AG09319 (cell line): ENCODE measurements at places on chromosomes 11 and 22.

- peak; percentile 54 for DNase-seq
These were observed 44.3 kb downstream of the NNMT start for GRCh38 chr11:114340311-114341131.

DNA sequence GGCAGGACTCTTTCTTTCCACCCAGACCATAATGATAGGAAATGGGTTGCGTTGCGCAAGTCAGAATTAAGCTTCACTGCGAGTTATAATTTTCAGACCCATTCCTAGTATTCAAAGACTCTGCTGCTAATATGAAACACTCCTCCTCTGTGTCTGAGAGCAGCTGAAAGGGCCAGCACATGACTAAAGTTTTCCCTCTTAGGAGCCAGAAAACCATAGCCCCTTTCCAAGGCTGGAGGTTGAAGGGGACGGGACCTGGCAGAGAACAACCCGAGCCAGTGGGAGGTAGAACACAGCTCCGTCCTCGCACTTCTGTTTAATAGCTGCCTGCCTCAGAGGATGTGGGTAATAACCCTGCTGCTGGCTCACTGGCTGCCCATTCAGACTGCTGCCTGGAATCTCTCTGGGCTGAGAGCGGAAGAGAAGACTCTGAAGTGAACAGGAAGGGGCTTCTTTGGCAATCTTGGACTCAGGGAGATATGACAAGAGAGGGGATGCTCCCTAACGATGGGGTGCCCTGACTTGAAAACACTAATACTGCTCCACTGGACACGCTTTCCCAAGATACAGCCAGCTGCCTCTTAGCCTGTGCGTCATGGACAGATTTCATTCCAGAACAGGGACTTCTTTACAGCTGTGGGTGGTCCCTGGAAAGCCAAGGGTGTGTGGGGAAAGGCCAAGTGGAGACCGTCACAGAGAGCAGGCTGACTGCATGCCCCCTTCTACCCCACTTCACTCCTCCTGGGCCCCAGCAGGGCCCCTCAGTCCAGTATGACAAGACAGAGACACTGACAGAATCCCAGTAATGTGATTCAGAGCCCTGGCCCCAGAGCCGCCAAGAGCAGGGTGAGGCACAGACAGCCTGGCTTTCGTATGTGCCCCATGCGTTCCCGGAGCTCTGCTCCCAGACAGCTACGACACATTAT, 156.9 kb downstream of the FEZ1 start:
- no peak for DNase-seq

- peak; percentile 34 for DNase-seq
These were observed 245.0 kb upstream of the POU2AF2 start for GRCh38 chr11:111000400-111001080.

GRCh38 chr11:15379483-15379882, 264.8 kb downstream of the INSC start:
- DNase-seq: no peak

- no peak for DNase-seq
These were observed 226.2 kb upstream of the BLID start for GRCh38 chr11:122342089-122342744.

DNA sequence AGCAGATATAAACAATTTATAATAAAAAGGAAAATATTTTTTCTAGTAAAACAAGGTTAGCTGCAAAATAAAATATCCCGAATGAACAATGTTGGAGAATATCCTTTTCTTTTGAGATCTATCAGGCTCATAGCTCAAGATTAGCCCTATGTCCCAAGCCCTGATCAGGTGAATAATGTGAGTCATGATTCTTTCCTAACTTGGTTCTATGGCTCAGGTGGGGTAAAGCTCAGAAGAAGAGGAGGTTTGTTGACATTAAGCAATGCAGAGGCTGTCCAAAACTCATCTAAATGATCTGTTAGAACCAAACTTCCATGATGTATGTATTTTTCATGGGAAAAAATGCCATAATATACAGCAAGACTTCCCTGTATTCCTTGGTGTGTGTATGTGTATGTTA, 86.1 kb downstream of the TRIM44 start:
- DNase-seq: no peak

DNA sequence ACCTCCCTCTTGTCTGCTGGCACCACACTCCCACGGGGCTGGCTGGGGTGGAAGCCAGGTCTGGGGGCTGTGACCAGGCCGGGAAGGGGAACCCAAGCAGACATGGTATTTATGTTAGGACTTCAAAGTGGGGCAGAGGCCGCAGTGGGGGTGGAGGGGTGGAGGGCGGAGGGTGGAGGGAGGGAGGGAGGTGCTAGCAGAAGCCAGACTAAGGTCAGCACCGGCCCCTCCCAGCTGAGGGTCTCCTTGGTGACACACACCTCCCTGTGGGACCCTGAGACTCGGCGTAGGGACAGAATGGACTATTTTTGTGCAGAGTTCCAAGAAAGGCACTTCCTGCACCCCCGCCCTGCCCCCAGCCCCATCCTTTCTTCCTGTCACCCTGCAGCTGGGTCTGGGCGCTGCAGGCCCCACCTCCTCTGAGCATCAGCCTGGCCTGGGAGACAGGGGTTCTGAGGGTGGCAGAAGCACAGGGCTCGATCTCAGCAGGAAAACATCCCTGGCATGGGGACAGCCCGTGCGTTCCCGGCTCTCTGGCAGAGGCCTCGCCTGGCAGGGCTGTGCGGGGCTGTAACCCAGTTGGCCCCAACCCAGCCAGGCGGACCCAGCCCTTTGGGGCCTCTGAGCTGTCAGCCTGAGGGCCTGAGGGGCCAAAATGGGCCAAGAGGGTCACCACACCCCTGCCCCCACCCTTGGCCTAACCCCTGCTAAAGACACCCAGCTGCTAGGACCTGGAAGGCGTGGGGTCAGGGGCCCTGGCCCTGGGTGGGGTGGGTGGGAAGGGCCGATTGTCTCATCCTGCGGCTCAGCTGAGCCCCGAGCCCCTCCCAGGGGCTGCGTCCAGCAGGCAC, 9.6 kb upstream of the CD248 start:
- no peak for DNase-seq

DNA sequence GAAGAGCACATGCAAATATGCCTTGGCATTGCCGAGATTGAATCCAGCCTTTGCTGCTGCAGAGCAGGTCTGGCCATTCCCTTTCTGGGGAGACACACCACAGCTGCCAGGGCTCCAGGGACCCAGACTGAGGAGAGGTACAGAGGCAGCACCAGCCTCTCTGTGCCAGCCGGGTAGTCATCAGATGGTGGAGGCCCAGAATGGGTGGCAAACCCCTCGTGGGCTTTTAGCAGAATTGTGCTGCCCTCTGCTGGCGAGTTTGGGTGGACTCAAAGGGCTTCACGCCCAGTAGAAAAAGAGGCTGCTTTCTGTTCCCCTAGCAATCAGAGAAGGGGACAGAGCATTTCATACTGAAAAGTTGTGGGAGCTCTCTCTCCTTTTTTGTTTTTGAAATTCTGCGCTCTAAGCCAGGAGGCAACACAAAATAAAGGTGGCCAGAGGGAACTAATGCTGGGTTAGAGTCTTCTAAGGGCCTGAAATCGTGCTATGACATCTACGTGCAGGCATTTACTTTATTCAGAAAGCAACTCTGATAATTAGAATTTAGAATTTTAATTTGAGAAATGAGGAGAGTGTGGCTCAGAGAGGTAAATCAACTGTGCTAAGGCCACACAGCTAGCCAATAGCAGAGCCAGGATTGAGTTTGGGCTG, 158.8 kb upstream of the NAV2 start:
- DNase-seq: no peak

- no peak for DNase-seq
These were observed 27.7 kb upstream of the SMCO4 start for GRCh38 chr11:93570759-93571413.

GRCh38 chr22:41798736-41799135, 1.7 kb upstream of the CCDC134 start:
- no peak for DNase-seq

- peak; percentile 75 for DNase-seq
These were observed 576 bp downstream of the TMEM258 start for GRCh38 chr11:61791737-61792309.

DNA sequence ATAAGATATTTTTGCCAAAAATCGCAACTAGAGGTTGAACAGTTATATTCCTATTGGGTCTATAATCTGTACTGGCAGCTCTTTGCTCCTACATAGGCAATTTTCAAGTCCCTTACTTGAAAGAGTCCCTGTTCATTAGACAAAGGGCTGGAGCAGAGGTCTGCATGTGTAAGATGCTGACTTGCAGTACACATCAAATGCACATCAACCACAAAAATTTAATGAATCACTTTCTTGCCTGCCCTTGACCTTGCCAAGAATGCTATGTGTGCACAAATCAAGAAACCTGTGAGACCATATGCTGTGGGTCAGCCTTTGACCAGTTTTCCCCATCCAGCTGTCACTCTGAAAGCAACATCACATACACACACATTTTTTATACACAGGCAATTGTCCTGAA, 661.5 kb downstream of the LRRC4C start:
- DNase-seq: no peak

GRCh38 chr11:112024178-112024772, 933 bp upstream of the DLAT start:
- no peak for DNase-seq

- DNase-seq: no peak
These were observed 67.4 kb downstream of the BRD1 start for GRCh38 chr22:49760280-49760629.

- no peak for DNase-seq
These were observed 52.5 kb upstream of the SLC22A12 start for GRCh38 chr11:64538501-64538951.

DNA sequence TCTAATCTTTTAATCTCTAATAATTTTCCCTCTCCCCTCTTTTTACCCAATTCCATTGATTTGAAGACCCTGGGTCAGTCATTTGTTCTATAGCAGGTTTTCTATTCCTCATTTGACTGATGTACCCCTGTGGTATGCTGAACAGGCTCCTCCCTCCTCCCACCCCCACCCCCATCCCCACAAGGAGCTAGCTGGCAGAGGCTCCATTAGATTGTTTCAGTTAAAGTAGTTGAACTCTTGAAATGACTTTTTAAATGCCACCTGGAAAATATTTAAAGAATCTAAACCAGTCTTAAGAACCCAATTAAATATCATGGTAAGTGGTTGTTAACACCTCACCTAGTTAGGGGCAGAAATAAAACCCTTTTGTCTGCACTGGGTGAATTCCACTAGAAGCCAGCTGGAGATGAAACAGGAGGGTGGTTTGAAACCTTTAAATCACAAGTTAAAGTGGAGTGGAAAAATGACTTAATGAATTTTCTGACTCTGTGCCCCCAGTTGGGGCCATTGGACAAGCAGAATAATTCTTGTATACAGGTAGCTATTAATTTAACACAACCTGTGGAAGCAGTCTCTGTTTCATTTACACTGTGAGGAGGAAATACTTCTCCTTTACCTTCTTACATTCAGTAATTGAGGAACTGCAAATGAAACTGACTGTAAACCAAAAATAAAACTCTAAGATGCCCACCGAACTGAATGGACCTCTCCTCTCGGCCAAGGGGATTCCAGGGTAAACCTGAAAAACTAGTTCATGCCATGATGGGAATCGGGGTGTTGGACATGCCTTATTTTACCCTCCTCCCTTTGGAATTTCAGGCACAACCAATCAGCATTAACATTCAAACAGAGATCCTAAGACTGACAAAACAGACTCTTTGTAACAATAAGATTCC, 30.7 kb downstream of the PRR5L start:
- DNase-seq: no peak

GRCh38 chr22:24156141-24156912, 25.0 kb upstream of the SUSD2 start:
- DNase-seq: no peak

DNA sequence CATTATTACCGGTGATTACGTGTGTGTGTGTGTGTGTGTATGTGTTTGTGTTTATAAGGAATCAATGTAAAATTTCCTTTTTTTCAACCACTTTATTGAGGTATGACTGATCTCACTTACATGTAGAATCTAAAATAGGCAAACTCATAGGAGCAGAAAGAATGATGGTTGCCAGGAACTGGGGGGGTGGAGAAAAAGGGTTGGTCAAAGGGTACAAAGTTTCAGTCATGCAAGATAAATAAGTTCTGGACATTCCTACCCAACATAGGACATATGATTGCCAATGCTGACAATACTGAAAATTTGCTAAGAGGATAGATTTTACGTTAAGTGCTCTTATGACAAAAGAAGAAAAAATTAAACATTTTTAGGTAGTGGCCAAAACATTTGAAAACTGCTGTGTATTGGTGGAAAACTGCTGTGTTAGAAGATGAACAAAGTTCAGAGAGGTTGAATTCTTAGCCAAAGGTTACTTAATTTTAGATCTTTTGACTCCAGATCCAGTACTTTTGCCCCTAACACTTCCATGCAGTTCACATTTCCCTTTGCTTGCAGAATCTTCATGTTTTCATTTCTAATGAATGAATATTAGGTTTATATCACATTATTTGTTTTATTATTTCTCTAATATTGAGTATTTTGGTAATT, 49.5 kb downstream of the NNMT start:
- DNase-seq: no peak

DNA sequence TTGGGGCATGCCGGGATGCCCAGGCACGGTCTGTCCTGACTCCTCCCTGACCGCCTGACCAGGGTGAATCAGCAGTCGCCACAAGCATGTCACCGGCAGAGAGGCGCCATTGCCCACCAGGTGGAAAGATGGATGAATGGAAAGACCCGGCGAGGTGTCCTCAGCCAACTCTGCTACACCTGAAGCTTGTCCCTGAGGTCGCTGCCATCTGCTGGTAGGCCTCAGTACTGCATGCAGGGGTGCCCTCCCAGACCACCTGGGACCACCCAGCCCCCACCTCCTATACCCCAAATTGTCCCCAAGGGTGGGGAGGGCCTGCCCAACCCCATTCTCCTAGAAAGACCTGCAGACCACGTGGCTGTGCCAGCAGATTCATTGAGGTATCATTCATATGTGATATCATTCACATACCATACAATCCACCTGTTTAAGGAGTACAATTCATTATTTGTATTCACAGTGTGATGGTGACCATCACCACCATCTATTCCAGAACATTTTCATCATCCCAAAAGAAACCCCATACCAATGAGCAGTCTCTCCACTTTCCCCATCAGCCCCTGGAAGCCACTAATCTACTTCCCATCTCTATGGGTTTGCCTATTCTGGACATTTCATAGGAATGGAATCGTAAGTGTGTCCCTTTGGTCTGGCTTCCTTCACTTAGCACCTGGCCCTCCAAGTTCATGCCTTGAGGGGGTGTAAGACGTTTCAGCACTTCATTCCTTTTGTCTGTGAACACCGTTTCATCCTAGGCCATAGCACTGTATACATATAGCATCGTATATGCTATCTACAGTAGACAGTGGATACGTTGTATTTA, 17.5 kb downstream of the FGF3 start:
- DNase-seq: no peak

DNA sequence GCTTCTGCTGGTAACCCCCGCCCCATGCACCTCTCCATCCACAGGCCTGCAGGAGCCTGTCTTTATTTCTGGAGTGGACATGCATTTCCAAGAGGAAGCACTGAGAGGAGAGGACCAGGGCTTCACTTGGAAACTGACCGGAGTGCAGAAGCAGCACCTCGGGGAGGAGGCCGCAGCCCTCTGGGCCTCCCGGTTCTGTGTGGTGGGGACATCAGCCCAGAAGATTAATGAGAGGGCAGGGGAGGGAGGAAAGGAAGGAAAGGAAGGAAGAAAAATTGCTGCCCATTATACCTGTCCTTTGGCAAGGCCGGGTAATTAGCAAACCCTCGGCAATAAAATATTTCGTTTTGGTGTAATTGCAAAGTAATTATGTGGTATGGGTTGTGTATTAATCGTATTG, 97.0 kb downstream of the TP53I11 start:
- no peak for DNase-seq
